H7 (cell line): ENCODE measurements at places on chromosomes 6 and 20.

DNA sequence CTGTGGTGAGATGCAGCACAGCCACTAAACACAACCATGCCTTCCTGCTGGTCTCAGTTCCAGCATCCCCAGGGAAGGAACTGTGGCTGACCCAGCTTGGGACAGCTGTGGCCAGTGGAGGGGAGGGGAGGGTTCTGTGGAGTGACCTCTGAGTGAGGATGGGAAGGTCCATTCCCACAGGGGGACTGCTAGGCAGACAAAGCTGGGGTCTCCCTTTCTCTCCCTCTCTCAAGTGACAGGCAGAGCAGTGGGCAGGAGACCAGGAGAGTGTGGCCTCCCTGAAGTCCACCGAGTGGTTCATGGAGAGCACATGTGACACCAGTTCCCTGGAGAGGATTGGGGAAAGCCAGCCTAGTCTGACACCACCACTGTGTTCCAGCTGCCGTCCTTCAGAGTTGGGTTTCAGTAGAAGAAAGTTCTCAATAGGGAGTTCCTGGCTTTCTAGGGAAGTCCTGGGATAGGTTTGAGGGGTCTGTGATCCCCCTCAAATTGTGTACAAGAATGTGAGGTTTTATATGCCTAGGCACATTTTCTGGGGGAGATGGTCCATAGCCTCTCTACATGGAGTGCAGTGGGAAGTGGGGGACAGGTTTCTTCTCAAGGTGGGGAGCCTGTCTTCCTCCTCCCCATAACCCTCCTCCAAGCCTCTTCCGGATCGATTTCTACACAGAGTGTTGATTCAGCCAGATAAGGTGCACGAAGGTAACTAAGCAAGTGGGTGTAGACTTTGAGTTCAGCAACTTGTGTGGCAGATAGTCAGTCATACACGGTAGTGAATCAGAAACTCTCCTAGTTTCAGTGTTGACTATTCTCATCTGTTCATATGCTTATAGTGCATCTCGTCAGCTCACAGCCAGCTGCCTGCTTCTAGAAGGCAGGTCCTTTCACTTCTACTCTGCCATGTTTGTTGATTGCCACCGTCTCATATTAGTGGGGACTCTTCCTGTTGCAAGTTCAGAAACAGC, 18.9 kb downstream of the MANBAL start:
- no peak for DNase-seq

DNA sequence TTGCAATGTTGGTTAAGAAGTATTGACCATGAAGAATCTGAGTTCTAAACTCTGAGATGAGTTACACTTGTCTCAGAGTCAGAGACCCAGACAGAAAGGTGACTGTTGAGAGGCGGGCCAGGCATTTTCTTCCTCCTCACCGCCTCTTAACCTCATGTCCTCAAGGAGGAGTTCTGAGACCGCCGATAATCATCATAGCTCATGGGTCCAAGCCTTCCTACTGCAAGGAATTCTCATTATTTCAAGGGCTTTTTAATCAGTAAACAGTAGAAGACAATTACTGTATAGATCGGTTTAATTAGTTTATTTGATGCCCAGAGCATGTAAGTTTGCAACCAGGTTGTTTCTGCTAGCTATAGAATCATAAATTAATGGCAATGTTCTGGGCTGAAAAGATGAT, 382.4 kb upstream of the MMS22L start:
- DNase-seq: peak; percentile 4

DNA sequence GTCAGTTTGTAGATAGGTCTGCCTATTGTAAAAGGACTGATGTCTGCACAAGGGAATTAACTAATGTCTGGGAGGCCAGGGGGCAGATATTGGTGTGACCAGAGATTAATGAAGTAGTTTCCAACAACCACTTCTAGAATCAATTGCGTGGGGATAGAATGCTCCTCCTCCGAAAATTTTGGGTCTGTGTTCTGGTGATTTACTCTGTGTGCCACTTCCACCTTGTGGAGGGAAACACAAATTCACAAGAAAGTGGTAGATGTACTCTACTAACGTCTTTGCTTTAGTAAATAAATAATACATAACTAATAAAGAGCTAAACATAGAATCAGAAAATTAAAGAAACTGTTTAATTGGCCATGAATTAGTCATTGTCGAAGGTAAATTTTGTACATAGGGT, 25.5 kb downstream of the TMEM14A start:
- DNase-seq: no peak

DNA sequence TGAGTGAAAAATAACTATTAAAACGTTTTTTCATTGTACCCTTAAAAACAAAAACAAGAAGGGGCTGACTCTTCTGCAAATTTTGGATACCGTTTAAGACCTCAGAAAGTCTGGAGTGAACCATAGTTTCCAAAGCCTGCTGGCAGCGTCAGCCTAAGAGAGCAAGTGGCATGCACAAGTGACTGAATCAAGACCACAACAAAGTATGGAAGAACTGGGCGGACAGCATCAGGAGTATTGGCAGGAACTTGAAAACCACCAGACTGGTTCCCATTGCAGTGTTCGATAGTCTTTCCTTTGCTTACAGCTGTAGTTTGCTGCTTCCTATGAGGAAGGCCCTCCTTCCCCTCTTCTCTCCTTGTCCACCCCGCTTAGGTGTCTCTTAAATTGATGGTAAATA, 33.7 kb upstream of the MYLIP start:
- DNase-seq: no peak

DNA sequence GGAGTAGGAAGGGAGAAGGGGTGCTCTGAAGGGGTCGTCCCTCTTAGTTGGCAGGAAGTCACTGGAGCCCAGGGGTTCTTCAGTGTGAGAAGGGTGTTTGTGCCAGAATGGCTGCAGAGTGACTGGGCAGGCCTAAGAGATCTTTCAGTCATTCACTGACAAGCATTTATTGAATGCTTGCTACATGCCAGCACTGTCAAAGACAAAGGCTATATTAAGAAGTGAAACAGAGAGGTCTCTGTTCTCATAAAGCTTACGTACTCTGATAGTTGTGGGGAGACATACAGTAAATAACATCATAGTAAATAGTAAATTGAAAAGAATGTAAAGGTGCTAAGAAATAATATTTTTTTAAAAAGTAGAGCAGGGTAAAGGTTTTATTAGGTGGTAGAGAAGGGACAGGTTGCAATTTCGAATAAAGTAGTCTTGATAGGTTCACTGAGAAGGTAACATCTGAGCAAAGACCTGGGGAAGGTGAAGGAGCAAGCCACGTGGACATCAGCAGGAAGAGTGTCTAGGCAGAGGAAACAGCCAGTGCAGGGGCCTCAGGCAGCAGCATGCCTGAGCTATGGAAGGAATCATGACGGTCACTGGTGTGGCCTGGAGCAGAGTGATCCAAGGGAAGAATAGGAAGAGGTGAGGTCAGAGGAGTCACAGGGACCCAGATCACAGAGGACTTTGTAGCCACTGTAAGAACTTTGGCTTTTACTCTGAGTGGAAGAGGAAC, 36.3 kb upstream of the RNF8 start:
- no peak for DNase-seq

GRCh38 chr20:47423586-47423985, 67.1 kb upstream of the ZMYND8 start:
- DNase-seq: no peak

DNA sequence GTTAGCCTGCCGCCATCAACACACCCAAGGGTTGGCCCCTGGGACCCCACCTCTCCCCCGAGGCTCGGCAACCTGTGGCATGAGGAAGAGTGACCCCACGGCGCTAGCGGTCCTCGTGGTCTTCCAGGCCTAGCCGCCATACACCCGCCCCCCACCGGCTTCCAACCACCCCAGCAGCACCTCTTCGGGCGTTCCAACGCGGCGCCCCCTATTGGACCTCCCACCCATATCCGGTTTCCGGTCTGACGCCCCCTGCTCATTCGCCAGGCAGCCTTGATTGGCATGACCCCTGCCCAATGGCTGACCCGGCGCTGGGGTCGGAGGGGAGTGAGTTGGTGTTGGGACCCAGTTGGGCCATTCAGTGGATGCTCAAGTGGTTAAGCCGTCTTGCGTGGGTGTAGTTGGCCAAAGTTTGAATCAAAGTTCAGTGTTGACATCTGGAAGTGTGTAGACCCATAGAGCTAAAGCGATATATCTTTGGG, at the start of gene GNAS-AS1:
GNAS-AS1 (minus strand) TSS at position 210 of the 482 bp plus-strand sequence.
- peak; percentile 97 for DNase-seq

- no peak for DNase-seq
Measured at GRCh38 chr6:140130074-140130473, 755.6 kb upstream of the CITED2 start.

DNA sequence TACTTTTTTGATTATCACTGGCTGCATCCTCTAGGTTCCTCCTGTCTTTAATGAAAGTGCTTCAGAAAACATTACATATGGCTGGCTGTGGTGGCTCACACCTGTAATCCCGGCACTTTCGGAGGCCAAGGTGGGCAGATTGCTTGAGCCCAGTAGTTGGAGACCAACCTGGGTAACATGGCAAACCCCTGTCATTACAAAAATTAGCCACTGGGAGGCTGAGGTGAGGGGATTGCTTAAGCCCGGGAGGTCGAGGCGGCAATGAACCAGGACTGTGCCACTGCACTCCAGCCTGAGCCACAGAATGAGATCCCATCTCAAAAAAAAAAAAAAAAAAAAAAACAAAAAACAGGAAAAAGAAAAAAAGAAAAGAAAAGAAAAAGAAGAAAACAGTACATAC, 35.3 kb downstream of the BEND3 start:
- no peak for DNase-seq

- no peak for DNase-seq
Measured at GRCh38 chr20:62943396-62943795, 5.4 kb downstream of the GID8 start.

DNA sequence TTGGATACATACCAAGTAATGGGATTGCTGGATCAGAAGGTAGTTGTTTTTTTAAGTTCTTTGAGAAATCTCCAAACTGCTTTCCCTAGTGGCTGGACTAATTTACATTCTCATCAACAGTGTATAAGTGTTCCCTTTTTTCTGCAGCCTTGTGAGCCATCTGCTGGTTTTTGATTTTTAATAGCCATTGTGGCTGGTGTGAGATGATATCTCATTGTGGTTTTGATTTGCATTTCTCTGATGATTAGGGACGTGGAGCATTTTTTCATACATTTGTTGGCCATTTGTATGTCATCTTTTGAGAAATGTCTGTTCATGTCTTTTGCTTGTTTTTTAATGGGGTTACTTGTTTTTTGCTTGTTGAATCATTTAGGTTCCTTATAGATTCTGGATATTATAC, 34.8 kb downstream of the TOP1 start:
- DNase-seq: no peak

DNA sequence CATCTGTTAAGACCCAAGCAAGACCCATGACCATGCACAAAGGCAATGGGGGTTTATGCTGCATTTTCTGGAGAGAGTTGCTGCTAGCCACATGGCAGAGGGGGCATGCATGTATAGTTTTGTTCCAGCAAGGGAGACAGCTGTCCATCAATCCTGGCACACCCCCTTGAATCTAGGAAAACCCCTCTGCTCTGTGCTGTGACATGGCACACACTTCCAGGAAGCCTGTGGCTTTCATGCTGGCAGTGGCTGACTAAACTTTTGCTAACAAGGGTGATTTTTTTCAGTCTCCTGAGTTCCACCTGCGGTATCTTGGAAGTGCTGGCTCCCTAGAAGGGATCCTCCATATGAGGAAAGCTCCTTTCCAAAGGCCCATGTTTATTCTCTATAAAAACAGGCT, 9.1 kb upstream of the CST4 start:
- DNase-seq: no peak

- no peak for DNase-seq
Measured at GRCh38 chr6:19231878-19232561, 605.1 kb upstream of the ID4 start.

- no peak for DNase-seq
Measured at GRCh38 chr6:118277631-118278030, 270.5 kb upstream of the PLN start.

DNA sequence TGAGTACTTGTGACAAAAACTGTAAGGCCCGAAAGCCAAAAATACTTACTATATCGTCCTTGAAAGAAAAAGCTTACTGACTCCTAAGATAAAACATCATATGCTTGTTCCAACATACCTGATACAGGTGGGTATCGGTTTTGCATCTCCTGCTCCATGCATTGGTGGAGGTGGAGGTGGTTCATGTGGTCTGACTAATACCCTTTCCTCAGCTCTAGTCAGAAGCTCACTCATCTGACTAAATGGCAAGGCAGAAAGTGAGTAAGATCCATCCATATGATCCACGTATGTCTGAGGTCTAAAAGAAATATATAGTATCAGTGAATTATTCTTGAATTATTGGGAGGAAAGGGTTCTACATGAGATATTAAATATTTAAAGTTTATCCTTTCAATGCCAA, 76.2 kb downstream of the WASF1 start:
- no peak for DNase-seq

DNA sequence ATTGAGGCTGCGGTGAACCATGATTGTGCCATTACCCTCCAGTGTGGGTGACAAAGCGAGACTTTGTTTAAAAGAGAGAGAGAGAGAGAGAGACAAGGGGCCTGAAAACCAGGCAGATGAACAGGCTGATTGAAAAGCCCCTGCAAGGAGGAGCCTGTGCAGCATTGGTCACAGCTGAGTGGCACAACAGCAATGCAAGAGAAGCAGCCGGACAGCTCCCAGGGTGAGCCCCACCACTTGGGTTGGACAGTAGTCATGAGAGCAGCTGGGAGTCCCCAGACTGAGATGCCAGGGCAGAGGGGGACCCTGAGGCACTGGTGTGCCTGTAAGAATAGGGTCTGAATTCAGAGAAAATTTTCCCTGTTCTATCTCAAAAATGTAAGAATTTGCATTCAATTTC, 10.2 kb downstream of the DNPH1 start:
- peak; percentile 25 for DNase-seq

- DNase-seq: no peak
Measured at GRCh38 chr20:18727032-18727508, 86.5 kb upstream of the SCP2D1 start.

DNA sequence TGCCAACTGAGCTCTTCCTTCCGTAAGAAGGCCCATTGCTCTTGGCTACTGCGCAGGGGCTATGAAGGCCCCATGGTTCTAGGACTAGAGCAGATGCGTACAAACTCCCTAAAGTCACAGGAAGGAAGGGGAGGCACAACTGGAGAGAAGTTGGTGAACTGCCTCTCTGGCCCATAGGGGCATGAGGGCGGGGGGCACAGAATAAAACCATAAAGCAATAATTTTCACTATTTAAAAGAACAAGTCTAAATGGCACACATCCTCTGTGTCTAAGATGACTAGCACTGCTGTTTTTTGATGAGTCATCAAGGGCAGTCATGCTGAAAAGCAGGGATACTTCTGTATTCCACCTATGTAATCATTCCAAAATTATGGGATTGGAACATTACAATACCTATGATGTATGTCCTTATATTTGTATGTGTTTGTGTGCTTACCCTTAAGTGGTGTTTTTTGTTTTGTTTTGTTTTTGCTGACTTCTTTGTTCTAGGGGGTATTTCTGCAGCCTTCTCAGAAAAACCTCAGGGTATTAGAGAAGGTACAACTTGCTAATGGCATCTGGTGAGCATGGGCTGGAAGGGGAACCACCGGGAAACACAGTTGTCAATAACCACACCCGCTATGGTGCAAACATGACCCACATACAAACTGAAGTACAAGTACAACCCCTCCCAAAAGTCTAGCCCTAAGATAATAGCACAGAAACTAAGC, 36.9 kb downstream of the B4GALT5 start:
- no peak for DNase-seq

- no peak for DNase-seq
Measured at GRCh38 chr6:136551103-136551502, 881 bp upstream of the MAP7 start.

- no peak for DNase-seq
Measured at GRCh38 chr6:166466178-166467122, 83.7 kb upstream of the MPC1 start.
